Hippocampal formation (tissue), 2 donors: ENCODE measurements at places on chromosomes 13 and 19.

DNA sequence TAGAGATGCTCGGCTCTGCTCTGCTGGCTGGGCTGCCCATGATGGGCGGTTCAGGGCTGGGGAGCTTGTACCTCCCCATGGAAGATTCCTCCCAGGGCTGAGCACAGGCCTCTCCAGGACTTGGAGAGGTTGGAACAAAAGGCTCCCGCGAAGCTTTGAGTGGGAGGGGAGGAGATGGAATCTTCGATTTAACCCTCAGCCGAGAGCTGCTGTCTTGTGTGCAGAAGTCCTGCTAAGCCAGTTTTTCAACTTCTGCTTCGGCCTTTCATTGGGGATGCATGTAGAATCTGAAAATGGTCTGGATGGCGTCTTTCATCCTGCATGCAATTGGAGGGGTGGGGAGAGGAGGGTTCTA, 163.3 kb downstream of the KDM4B start:
- no peak for DNase-seq

GRCh38 chr13:21124852-21125251, 51.5 kb downstream of the SKA3 start:
- no peak for DNase-seq

GRCh38 chr19:44726465-44726864, 22.0 kb upstream of the BCL3 start:
- DNase-seq, result no peak

- no peak for DNase-seq
Measured at GRCh38 chr13:109694972-109695371, 91.4 kb downstream of the IRS2 start.

DNA sequence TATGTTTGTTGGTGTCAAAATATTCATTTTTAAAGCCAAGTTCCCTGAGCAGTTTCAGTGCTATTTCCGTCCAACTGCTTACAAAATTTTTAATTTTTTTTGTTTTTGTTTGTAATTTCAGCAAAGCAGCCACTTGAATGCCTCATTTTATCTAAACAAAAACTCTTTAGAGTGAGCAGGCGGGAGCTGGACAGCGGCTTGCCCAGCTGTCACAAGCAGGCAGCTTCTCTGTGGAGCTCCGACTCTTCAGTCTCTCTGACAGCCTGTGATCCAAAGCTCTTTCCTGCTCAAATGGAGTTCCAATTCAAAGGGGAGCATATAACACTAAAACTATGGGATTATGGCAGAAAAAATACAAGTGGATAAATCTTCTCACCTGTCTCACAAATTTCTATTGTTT, 618.3 kb upstream of the PCDH20 start:
- DNase-seq, result no peak

GRCh38 chr13:61391426-61391825, 24.2 kb downstream of the PCDH20 start:
- DNase-seq, result no peak

- DNase-seq, result no peak
Measured at GRCh38 chr13:25375727-25376358, 4.1 kb downstream of the ATP8A2 start.

GRCh38 chr19:50416034-50416977, 2.4 kb upstream of the SPIB start:
- DNase-seq, result no peak

- no peak for DNase-seq
Measured at GRCh38 chr13:99741960-99742359, 229.6 kb downstream of the ZIC5 start.

DNA sequence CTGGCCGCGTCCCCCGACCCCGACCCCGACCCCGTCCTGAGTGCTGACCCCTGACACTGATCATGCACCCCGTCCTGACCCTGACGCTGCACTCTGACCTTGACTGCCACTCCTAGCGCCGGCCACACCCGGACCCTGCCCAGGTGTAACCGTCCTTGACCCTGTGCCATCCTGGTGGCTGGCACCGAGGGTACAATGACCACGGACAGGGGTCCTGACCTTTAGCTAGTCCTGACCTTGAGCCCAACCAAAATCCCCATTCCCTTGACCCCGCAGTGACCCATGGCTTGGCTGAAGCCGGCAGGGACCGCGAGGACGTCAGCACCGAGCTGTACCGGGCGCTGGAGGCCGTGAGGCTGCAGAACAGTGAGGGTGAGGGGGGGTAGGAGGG, 25.9 kb downstream of the CLEC4M start:
- no peak for DNase-seq

DNA sequence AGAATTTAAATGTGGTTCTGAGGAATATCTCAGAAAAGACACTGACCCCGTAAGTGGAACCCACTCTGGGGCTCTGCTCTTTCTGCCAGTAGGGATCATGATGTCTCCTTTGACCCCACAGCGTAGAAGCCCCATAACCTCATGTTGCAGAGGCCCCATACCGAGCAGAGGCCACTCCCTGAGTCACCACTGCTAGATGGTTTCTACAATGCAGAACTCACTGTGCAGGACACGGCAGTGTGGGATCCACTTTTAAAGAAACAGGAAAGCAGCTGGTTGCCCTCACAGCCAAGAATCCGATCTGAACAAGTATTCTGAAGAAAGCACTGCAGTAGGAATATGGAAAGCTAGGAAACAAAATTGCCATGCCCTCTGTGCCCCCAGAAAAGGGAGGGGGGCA, 4.2 kb downstream of the SLC7A1 start:
- DNase-seq, result no peak

DNA sequence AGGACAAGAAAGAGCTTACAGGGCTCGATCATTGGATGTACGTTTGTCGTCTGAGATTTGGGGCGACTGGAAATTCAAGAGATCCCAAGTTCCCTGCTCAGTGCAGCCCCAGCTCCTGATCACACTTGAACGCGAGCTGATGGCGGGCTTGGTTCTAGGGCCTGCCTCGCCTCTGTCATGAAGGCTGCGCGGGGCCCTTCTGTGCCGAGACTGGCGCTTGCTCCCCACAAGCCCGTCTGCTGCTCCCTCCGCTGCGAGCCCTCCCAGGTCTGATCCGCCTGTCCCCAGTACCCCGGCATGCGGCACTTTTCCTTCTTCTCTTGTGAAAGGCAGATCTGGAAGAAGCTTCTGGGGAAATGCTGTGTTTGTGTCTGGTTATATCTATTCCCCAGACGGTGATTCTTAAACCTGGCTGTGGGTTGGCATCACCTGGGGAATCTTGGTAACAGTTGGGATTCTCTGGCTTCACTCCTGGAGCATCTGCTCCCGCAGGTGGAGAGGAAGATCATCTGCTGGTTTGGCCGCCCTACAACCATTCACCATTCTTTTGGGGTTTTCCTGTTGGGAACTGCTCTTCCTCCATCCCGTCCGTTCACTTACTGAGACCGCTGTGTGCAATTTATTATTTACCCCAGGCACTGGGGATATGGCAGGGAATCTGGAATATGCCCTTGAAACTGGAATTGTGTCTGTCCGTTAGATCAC, 43.6 kb downstream of the SIPA1L3 start:
- DNase-seq, result no peak

- DNase-seq, result no peak
Measured at GRCh38 chr13:77239312-77239711, 87.6 kb downstream of the MYCBP2 start.

DNA sequence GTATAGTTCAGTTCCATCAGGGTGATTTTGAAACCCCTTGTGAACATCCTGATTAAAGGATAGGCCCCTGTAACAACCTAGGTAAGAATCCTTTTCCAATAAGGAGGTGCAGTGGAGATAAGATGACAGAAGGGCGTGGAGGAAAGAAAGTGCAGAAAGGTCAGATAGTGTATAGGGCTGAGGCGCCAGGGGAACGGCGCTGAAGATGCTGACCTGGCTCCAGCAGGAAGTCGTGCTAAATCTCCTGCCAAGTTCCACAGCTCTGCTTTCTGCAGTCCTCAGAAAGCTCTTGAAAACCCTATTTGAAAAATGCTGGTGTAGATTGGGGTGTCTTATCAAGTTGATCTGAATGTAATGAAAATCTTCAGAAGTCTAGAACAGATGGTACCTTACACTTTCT, 221.7 kb downstream of the COG6 start:
- DNase-seq, result no peak
